NCI-H774 (cell line): ENCODE measurements at places on chromosomes 4 and X.
A peak's percentile ranks its signal among the peaks of the same experiment; 100 is the strongest.

DNA sequence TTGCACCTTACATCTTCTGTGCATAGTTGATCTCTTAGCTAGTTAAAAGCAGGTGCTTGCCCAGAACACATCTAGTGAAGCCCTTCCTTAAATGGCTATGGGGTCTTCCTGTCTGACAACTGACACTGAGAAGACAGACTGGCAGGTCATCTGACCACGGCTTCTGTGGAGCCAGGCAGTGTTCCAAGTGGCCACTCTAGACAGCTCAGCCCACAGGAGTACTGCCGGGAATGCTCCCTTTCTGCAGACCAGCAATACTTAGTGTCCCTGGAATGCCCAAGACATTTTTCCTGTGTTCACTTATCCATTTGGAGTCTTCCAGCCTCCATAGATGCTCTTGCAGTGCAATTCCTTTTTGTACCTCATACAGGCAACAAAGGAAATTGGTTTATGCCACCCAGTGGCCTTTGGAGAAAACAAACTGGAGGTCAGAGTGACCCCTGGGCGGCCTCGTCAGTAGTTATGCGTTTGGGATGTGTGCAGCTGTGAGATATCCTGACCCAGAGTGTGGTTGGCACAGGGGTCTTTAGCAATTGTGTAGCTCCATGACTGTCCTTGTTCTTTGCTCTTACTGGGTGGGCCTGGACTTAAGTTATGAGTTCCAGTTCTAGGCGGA is 335.5 kb downstream of the ARHGAP10 start:
- no peak for DNase-seq

- no peak for DNase-seq
Observed at GRCh38 chr4:80094191-80094590, 21.2 kb upstream of the ANTXR2 start.

DNA sequence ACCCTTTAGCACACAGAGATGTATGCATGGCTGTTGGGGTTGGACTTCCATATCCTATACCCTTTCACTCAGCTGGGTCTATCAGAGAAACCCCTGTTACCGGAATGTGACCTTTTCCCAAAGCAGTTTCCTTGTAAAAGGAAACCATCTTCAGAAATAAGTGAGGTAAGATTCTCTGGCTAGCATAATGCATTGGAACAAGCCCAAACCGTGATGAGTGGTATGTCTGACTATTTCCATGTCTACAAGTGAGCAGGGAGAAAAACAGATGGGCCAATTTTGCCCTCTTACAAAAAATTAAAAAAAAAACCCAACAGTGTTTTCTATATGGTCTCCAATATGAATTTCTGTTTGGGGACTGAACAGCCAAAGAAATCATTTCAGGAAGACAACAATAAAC is 283.9 kb downstream of the SMARCA1 start:
- no peak for DNase-seq

DNA sequence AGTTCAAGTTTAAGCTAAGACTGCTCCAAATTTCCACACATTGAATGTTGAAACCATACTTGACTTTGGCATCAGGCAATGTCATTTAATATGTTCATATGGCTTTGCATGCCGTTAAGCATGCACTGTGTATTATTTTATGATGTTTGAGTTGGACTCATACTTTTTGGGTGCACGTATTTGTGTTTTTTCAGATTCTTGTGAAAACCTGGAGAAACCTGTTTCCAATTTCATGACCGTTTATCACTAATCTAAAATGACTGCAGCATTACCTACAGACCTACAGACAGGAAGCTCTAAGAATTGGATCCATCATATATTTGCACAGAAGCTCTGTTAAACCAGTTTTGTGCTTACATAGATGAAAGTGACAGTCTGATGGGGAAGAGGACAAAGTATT is 1093.0 kb upstream of the INTU start:
- no peak for DNase-seq

DNA sequence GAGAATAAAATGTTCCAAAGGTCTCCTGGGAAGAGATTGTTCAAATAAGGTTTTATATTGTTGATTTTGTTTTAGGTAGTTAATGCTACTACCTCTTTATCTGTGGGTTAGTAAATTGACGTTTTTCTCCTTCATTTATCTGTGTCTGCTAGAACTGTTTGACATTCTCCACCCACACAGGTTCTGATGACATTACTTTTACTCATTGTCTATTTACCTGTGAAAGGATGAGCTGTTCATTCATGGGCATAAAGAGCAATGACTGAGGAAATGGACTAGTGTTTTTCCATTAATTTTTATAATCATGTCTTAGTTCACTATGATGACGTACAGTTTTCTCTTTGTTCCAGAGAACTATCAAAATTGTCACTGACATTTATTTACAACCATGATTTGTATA is 75.6 kb downstream of the CPE start:
- no peak for DNase-seq

GRCh38 chr4:15077969-15078368 is 75.7 kb downstream of the CPEB2 start:
- no peak for DNase-seq

- no peak for DNase-seq
Observed at GRCh38 chr4:23539969-23540569, 349.8 kb downstream of the PPARGC1A start.

- DNase-seq: no peak
Observed at GRCh38 chrX:154011376-154012335, 8.0 kb downstream of the IRAK1 start.

GRCh38 chr4:155675709-155676429 is 9.2 kb downstream of the GUCY1A1 start:
- no peak for DNase-seq

- no peak for DNase-seq
Observed at GRCh38 chr4:174036111-174036510, 247.4 kb downstream of the FBXO8 start.

- no peak for DNase-seq
Observed at GRCh38 chr4:61533140-61533539, 333.0 kb downstream of the ADGRL3 start.

DNA sequence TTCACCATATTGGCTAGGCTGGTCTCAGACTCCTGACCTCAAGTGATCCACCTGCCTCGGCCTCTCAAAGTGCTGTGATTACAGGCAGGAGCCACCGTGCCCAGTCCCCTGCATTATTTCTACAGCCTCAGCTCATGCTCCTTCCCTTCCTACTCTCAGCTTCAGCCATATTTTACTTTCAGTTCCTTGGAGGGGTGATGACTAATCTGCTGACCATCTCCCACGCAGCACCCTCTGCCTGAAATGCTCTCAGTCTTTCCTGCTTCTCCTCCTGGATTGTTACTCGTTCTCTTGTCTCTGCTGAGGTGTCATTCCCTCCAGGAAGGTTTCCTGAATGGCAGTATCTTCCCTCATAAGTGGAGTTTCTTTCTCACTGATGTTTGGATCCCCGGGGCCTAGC is 63.3 kb downstream of the MOSPD2 start:
- DNase-seq: no peak

DNA sequence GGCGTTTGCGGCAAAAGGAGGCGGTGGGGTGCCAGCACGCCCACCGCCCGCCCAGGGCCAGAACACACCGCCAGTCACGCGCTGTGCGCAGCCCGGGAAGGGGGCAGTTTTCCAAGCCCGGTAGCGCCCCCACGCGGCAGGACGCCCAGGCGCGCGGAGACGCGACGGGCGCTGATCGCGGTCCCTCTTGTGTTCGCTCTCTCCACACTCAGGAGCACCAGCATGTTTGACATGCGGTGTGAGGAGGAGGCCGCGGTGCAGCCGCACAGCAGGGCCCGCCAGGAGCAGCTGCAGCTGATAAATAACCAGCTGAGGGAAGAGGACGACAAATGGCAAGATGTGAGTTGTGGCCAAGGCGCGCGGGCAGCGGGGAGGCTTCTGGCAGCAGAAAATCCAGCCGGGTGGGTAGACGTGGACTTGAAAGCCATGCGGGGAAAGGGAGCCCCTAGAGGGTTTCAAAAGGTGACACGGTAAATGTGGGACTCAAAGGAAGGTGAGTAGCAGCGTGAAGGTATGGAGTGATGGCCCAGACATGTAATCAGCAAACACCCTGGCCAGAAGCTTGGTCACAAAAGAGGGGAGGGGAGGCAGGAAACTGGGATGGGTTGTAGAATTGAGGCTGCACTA is 104.1 kb downstream of the PHOX2B start:
- DNase-seq: no peak

DNA sequence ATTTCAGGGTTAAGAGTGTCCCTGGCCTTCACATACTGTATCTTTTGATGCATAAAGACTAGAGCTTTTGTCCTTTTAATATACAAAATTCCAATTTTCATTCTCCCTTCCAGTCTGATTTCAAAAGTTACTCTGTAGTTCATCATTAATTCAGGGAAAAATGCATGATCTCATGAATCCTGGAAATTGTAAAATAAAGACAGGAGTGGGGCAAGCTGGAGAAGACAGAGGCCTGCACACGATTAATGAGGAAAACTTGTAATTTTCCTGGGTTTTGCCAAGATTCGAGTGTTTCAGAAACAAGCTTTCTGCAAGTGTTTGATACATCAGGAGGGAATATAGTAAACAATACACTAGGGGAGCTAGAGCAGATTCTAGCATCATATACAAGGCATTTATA is 947.9 kb downstream of the FAT4 start:
- DNase-seq: no peak

DNA sequence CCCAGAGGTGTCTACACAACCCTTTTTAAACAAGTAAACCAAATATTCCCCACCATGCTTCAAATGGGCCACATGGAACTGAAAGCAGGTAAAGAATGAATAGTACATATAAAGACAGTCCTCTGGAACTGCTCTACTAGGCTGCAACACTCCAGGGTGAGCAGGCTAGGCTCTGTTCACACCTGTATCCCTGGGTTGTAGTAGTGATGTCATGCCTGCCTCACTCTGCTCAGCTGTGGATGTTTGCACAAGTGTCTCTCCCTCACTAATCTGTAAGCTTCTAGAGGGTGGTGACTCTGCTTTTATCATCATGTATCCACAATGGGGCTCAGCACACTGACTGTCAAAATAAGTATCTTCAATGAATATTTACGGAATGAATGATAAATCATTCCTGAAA is 20.4 kb downstream of the LEF1 start:
- no peak for DNase-seq

- no peak for DNase-seq
Observed at GRCh38 chr4:183469285-183469684, 24.8 kb downstream of the CDKN2AIP start.

DNA sequence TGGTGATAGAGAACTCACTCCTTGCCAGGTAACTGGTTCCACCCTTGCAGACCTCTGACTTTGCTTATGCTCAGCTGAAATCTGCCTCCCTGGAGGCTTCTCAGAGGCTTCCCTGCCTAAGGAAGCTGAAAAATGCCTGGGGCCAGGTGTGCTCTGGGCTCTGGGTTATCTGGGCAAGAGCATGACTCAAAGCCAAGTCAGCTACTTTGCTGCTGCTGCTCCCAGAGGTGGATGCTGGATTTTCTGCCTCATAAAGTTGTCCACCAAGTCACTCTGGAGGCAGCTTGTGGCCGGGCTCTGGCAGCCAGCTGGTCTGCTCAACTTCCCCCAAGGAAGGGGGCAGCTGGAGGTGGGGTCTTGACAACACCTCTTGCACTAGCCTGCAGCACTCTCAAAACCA is 132.7 kb downstream of the PJA1 start:
- no peak for DNase-seq

DNA sequence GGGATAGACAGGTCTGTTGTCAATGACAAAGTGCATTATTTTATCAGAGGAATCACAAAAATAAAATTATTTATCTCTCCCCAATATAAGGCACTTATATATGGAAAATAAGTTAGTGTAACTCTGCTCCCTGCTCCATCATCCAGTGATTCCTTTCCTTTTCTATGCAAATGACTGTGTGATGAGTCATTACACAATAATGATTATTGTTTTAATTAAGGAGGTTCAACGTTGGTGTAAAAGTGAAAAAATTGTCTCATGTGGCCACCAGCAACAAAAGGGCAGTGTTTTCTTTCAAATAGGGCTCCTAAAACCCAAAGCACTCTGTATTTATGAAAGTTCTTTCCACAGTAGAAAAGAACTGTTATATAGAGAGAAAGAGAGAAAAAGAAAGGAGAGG is 16.7 kb downstream of the SLC7A11 start:
- DNase-seq: no peak

- DNase-seq: peak; percentile 50
Observed at GRCh38 chr4:973431-974397, at the start of gene DGKQ. Gene DGKQ, minus strand, starts transcription at chr4:973569. Its CDS starts 87 bp downstream, at chr4:973482.

- no peak for DNase-seq
Observed at GRCh38 chr4:113574636-113575103, 186.9 kb downstream of the CAMK2D start.

DNA sequence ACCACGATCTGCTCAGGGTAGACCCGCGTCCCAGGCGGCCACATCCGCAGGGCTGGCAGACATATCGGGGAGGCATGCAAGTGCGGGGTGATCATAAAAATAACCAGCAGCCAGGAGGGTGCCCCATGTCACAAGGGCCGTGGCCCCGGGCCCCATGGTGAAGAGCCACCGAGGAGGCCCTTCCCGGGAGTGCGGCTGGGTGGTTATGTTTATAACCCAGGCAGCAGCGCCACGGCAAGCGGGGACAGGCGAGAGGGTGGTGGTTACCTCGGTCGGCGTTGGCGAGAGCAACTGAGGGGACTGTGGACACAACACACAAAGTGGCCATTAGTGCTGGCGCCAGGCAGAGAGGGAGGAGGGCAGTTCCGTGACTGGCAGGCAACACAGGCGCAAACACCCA is 92.7 kb upstream of the AFAP1 start:
- no peak for DNase-seq

- DNase-seq: no peak
Observed at GRCh38 chr4:108703370-108703769, 53.0 kb downstream of the OSTC start.

GRCh38 chr4:2071912-2072867 is 13.1 kb downstream of the NAT8L start:
- DNase-seq: no peak

DNA sequence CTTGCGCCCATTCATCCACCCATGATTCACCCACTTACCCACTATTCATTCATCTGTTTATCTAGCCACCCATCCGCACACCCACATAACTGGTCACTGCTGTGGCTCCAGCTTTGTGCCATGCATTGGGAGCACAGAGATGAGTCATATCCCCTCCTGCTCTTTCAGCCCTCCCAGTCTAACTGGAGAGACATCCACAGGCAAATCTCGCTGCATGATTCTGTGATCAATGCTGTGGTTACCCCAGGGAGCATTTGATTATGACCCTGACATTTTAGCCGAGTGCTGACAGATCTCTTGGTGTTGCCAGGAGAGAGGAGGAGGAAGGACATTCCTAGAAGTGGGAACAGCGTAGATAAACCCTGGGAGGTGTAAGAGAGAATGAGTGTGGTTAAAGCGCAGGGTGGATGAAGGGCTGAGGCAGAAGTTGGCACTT is 10.4 kb upstream of the PORCN start:
- no peak for DNase-seq

DNA sequence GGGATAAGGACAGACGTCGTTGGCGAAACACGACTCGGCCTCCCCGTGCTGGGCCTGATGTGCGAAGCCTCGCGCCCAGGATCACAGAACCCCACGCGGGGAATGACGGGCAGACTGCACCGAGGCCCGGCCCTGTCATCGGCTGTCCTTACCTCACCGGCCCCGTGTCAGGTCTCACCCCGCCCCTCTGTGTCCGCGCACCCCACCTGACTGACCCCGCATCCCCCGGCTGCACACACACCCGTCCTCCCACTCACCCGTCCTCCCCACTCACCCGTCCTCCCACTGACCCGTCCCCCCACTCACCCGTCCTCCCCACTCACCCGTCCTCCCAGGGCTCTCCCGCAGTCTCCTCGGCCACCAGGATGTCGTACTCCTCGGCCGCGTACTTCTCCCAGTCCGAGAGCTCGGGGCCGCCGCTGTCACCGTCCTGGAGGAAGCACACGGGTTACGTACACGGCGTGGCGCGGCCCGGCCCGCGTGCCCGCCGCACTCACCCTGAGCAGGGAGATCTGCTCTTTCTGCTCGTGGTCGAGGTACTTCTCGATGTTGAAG is 19.8 kb upstream of the GTPBP6 start:
- DNase-seq: no peak

GRCh38 chrX:153766871-153767673 is 3.0 kb downstream of the PLXNB3 start:
- DNase-seq: no peak
